IMR-90 (cell line): ENCODE measurements at places on chromosomes 6 and 20. TPM values are rescaled to one million over a fixed set of nuclear protein-coding genes. Genes with fewer than 3 reads are reported as not detected.

GRCh38 chr6:35668096-35668495, 20.6 kb downstream of the FKBP5 start:
- no peak for DNase-seq

- DNase-seq: no peak
Observed at GRCh38 chr20:2174067-2174466, 72.4 kb downstream of the STK35 start.

GRCh38 chr20:5996765-5997164, 46.3 kb downstream of the MCM8 start:
- DNase-seq: no peak

GRCh38 chr6:158205169-158205944, 37.2 kb downstream of the GTF2H5 start:
- no peak for DNase-seq

GRCh38 chr6:143236151-143236798, 175.6 kb downstream of the AIG1 start:
- DNase-seq: peak; percentile 31

- DNase-seq: no peak
Observed at GRCh38 chr6:90677440-90677839, 90.6 kb upstream of the MAP3K7 start.

DNA sequence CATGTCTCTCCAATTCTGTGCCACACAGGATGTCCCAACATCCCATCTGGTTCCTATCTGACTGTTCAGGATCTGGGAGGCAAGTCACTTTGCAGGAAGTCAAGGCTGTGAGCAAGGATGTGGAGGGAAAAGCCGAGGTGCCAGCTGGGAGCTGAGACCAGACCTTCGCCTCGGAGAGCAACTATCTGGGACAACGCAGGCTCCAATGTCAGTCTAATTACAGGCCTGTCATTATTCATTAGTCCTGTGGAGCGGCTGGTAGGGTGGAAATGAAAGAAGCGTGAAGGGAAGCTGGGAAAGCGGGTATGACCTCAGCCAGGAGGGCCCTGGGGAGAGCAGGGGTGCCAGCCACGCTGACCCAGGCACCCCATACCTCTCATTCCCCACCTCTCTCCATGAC, 147.3 kb downstream of the UNC5CL start:
- no peak for DNase-seq

- no peak for DNase-seq
Observed at GRCh38 chr20:22924949-22925612, 110.0 kb upstream of the SSTR4 start.

DNA sequence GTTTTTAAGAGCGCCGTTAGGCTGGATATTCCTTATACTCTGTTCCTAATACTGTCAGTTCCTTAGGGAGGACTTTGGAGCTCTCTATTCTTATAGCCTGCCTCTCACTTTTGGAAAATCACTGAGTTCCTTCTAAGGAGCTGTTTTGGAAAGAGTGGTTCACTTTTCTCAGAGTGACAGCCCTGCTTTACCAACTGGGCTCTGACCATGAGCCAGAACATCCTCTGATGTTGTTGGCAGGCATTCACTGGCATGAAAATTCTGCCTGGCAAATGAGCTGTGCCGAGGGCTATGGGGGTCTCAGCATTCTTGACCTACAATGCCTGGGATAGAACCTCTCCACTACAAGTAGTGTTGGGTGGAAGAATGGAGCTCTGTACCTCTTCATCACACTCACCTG, 14.9 kb upstream of the SEMG1 start:
- DNase-seq: no peak

DNA sequence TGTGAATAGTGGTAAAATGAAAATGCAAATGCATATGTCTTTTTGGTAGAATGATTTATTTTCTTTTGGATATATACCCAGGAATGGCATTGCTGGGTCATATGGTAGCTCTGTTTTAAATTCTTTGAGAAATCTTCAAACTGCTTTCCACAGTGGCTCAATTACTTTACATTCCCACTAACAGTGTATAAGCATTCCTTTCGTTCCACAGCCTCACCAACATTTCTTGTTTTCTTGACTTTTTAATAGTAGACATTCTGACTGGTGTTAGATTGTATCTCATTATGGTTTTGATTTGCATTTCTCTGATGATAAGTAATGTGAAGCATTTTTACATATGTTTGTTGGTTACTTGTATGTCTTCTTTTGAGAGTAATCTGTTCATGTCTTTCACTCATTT, 144.0 kb downstream of the SIM1 start:
- no peak for DNase-seq

GRCh38 chr6:157184202-157185015, 138.9 kb downstream of the TMEM242 start:
- peak; percentile 56 for DNase-seq

GRCh38 chr6:163962627-163963117, 548.2 kb downstream of the QKI start:
- no peak for DNase-seq

DNA sequence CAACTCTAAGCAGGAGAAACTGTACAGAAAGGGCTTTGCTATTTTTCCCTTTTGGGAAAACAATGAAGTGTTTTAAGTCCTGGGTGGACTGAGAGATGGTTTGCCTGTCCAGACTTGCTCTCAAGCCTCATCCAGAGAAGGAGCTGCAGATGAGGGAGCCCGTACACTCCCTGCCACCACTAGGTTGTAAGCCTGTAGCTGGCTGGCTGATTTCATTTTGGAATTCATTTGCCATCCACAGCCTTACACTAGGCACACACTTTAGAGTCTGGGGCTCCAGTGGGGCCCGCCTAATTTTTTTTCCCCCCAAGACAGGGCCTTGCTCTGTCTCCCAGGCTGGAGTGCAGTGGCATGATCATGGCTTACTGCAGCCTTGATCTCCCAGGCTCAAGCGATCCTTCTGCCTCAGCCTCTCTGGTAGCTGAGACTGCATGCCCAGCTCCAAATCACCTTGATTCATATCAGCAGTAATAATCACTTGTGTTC, 28.4 kb downstream of the POFUT1 start:
- DNase-seq: no peak

FUT9 gene
- total RNA-seq: not detected in 2 replicates

C20orf141 gene
- 0.36 TPM in 1 of 2 replicates, not detected in the other for total RNA-seq

ROS1 gene
- total RNA-seq: under 0.01 TPM in 2 replicates

BPIFB2 gene
- not detected in 2 replicates for total RNA-seq

FERMT1 gene
- 1.7 and 2.3 TPM in 2 replicates for total RNA-seq

HCK gene
- not detected in 2 replicates for total RNA-seq

PNPLA1 gene
- total RNA-seq: not detected in 2 replicates

SLC22A2 gene
- not detected in 2 replicates for total RNA-seq

HLA-DRB5 gene
- total RNA-seq: not detected in 2 replicates

EYA4 gene
- total RNA-seq: 11.1 and 11.9 TPM in 2 replicates

SLC12A5 gene
- not detected in 2 replicates for total RNA-seq

C6orf141 gene
- not detected in 2 replicates for total RNA-seq

CYP24A1 gene
- total RNA-seq: not detected in 2 replicates

TINAG gene
- total RNA-seq: not detected in 2 replicates
